ENCODE measurements at places on chromosomes 6 and 20.
A peak's percentile ranks its signal among the peaks of the same experiment; 100 is the strongest.

GRCh38 chr6:44255871-44256774 lies 1.2 kb downstream of the SLC35B2 start:
- DNase-seq, result peak; percentile 9

DNA sequence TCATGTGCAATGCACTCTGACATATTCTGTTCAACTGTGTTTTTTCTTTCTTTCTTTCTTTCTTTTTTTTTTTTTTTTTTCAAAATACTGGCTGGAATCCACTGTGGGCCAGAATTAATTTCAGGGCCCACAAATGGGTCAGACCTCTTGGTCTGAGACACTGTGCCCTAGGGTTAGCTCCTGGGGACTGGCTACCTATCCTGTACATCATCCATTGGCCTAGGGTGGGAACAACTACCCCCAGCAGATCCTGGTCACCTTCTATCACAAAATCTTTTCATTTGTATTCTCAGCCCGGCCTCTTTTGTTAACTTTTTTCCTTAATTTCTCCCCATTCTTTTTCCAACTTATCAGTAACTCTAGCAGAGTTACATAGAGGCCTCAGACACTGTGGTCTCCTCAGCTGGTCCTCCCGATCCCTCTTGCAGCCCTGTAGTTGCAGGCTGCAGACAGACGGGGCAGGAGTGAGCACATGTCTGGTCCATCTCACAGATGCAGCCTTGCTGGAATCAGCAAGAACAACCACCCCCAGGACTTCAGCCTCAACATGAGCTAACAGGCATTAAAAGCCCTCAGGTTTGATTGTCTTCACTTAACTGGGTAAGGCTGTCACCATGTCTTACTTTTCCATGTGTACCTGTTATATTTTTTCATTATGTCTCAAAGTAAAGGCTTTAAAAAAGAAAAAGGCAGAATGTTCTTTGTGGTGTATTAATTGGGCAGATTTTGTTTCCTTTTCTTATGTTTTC lies 41.3 kb downstream of the TXLNB start:
- peak; percentile 7 for DNase-seq

GRCh38 chr20:34996243-34997028 lies 40.8 kb downstream of the MYH7B start:
- no peak for DNase-seq

DNA sequence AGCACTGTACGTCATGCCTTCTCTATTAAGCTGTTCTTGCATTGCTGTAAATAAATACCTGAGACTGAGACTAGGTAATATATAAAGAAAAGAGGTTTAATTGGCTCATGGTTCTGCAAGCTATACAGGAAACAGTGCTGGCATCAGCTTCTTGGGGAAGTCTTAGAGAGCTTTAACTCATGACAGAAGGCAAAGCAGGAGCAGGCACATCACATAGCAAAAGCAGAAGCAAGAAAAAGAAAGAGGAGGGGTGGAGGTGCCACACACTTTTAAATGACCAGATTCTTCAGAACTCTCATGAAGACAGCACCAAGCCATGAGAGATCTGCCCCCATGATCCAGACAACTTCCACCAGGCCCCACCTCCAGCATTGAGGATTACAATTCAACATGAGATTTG lies 30.1 kb downstream of the CYB5R4 start:
- DNase-seq, result no peak
